ENCODE measurements at places on chromosomes 2 and 18.

DNA sequence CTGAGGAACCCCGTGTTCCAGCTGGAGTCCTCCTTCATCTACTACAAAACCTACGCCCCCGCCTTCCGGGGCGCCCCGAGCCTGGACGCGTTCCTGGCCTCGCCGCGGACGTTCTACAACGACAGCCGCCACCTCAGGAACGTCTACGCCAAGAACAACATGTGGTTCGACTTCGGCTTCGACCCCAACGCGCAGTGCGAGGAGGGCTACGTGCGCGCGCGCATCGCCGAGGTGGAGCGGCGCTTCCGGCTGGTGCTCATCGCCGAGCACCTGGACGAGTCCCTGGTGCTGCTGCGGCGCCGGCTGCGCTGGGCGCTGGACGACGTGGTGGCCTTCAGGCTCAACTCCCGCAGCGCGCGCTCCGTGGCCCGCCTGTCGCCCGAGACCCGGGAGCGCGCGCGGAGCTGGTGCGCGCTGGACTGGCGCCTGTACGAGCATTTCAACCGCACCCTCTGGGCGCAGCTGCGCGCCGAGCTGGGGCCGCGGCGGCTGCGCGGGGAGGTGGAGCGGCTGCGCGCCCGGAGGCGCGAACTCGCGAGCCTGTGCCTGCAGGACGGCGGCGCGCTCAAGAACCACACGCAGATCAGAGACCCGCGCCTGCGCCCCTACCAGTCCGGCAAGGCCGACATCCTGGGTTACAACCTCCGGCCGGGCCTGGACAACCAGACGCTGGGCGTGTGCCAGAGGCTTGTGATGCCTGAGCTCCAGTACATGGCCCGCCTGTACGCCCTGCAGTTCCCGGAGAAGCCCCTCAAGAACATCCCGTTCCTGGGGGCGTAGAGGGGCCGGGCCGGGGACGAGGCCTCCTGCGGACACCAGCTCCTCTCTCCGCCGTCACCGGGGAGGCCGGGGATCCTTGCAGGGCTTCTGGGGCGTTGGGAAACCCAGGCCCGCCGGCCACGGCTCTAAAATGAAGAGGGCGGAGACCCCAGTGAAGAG lies 5.3 kb upstream of the NEU4 start:
- peak; percentile 70 for DNase-seq

- no peak for DNase-seq
Observed at GRCh38 chr18:27996801-27997272, 180.1 kb downstream of the CDH2 start.

GRCh38 chr2:223782629-223783028 lies 54.8 kb downstream of the AP1S3 start:
- no peak for DNase-seq

GRCh38 chr18:45830917-45831316 lies 5.4 kb downstream of the SIGLEC15 start:
- DNase-seq = no peak

GRCh38 chr2:159199236-159199635 lies 87.3 kb downstream of the WDSUB1 start:
- no peak for DNase-seq

DNA sequence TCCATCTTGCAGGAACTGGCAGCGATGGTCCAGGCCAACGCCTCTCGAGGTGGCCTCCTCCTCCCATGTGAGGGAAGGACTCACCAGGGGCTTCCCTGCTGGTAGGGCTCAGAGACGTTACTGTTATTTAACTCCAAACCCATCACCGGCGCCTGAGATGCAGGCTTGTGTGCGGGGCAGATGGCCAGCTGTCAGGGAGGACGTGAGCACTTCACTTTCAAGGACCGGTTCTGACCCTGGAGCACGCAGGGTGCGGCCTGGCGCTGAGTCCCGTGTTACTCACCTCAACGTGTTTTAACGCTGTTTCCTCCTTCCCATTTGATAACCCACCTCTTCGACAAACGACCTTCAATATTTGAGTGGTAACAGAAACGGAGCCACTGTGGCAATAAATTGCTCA lies 350.2 kb downstream of the ZNF516 start:
- DNase-seq = no peak

GRCh38 chr2:58635801-58636375 lies 394.8 kb upstream of the FANCL start:
- DNase-seq = no peak

- DNase-seq = no peak
Observed at GRCh38 chr18:39909706-39910105, 2045.3 kb upstream of the PIK3C3 start.

DNA sequence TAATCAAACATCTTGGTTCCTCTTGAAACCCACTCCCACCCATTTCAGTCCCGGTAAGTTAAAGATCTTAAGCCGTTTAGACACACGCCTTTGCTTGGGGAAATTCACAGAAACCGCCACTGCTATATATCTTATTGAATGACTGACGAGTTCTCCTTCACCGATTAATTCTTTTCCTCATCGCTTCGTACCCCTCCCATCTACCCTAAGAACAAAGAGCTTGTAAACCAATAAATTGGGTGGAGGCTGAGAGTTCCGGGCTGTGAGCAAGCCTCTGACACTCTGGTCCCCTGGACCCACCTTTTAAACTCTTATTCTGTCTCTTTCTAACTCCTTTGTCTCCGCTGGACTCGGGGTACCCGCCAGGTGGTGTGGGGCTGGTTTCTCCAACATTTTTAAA lies 30.6 kb downstream of the TMEM131 start:
- no peak for DNase-seq

All from iPS-NIHi11 (cell line).